ENCODE measurements at places on chromosomes 1 and 21.

- DNase-seq = no peak
These were observed at the start of gene NES for GRCh38 chr1:156676820-156677615. Gene NES, minus strand, starts transcription at chr1:156677407. Its CDS starts 143 bp downstream, at chr1:156677264.

DNA sequence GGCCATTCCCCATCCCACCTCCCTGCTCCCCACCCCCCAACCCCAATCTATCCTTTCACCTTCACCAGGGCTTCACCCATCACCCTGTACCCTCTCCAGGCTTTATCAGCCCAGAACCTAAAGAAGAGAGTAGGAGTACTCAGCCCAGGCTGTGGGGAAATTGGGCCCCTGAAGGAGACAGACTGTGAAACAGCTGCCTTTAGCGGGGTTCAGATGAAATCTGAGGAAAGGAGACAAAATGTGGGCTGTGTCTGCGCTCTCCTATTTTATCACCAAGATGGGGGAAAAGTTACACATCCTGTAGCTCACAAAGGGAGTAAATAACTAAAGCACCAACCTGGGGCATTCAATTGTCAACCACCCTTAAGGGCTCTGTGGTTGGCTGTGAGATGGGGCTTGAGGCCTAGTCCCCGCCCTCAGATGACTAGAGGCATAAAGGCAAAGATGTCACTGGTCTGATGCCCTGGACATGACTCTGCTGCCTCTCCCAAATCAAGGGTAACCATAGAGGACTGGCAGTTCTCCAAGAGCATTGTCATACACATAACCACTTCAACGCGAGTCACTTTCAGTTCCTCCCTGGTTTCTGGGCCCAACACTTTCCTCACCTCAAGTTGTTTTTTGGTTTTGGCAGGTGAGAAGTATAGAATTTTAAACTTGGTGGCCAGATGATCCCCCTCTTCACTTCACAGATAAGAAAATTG is 30.0 kb downstream of the SLC27A3 start:
- no peak for DNase-seq

DNA sequence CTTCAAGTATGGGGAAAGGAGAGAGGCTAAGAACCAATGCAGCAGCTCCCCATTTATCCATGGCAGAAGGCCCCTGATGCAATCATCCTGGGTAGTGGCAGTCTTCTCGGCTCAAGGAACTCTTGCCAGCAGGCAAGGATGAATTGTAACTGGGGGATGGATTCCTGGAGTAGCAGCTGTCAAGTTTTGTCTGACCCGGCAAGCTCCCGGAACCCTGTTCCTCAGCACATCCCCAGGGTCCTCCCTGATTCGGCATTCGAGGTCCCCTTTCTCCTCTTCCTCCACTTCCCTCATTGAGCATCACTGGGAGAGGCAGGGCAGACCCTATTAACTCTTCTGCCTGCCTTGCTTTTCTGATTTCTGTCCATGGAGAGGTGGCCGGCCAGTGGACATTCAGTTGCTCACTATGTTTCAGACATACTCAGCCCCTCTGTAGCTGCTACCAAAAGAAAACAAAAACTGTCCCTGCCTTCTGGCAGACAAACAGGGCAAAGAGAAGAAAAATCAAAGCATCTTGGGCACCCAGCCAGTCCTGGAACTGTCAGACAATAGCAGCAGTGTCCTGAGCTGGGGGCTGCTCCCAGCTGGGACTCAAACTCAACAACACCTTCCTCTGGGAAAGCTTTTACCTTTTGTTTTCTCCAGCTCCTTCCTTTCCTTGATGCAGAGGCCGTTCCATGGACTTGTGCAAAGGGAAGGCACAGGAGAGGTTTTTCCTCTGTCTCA is 5.6 kb upstream of the PTCH2 start:
- DNase-seq = no peak

- DNase-seq = no peak
These were observed 207.2 kb upstream of the C1orf174 start for GRCh38 chr1:4107291-4107690.

DNA sequence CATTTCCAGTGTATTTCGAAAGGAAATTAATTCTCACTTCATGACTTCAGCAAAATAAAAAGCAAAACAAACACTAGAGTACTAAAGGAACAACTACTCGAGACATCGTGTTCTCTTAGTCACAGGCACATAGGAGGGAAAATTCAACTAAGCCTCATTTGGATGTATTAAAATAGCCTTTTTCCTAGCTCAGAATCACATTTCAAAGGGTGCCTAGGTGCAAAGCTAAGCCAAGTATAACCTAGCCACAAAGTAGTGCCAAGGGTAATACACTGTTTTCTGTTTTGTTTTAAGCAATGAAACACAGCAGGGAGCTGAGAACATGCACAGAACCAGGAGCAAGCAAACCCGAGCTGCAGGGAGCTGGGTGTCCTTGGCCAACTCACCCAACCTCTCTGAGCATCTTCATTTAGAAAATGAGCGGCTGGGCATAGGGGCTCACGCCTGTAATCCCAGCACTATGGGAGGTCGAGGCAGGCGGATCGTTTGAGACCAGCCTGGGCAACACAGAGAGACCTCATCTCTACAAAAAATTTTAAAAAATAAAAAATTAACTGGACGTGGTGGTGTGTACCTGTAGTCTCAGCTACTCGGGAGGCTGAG is 26.6 kb upstream of the ACBD6 start:
- no peak for DNase-seq

GRCh38 chr1:201119206-201120197 is 7.3 kb upstream of the CACNA1S start:
- peak; percentile 64 for DNase-seq

GRCh38 chr1:201489643-201490261 is 17.2 kb downstream of the CSRP1 start:
- no peak for DNase-seq
